ENCODE measurements at places on chromosomes 7 and 10. TPM values are rescaled to one million over a fixed set of nuclear protein-coding genes. Genes with fewer than 3 reads are reported as not detected.

MAGI2 gene
- total RNA-seq, result 8.0 TPM

GRCh38 chr7:22586786-22587140, 86.8 kb upstream of the STEAP1B start:
- peak; percentile 57 for DNase-seq

GRCh38 chr10:114096864-114097263, 53.2 kb downstream of the ADRB1 start:
- DNase-seq, result no peak

- DNase-seq, result no peak
These were observed 14.9 kb upstream of the MRPS24 start for GRCh38 chr7:43884209-43884608.

GRCh38 chr7:131546583-131547141, 9.8 kb downstream of the PODXL start:
- DNase-seq, result no peak

GRCh38 chr10:125121003-125121402, 39.4 kb downstream of the CTBP2 start:
- no peak for DNase-seq

GRCh38 chr7:25124465-25125136, 459 bp downstream of the CYCS start:
- DNase-seq, result no peak

GRCh38 chr7:134527979-134528371, 608 bp downstream of the AKR1B10 start:
- peak; percentile 94 for DNase-seq

GRCh38 chr10:11285171-11285570, 267.5 kb downstream of the CELF2 start:
- no peak for DNase-seq
